Activated CD4-positive, alpha-beta memory T cell treated with anti-CD3 and anti-CD28 coated beads, Interleukin-2, amount 10 ng/mL, durations not matched to agents 7 days and 5 days (primary cell): ENCODE measurements at places on chromosomes 1 and 21. TPM values are rescaled to one million over a fixed set of nuclear protein-coding genes. Genes with fewer than 3 reads are reported as not detected.

- H3K4me1 ChIP-seq = no peaks in the 10 kb centered on the region
- no peak overlapping the region for H3K27ac ChIP-seq
- no peaks in the 10 kb centered on the region for H3K36me3 ChIP-seq
These were observed 5.5 kb downstream of the PCSK9 start for GRCh38 chr1:55044617-55045397.

Gene SMCP
- not detected for total RNA-seq

Gene ADAMTS4
- 1.2 TPM for total RNA-seq

Gene PLA2G5
- total RNA-seq = not detected

Gene MSH4
- 0.25 TPM for total RNA-seq

GRCh38 chr1:179877586-179878265, at the start of gene TOR1AIP2:
TSS of gene TOR1AIP2 (minus strand) at chr1:179877803. CDS start at chr1:179852665, 25,138 bp downstream.
- H3K4me3 ChIP-seq = peak within 1 kb of the TSS; percentile 85
- DNase-seq = peak; percentile 92
- no peaks in the 10 kb centered on the region for H3K27me3 ChIP-seq
- H3K4me1 ChIP-seq = peaks cover 56% of the 10 kb centered on the region

Gene FAM89A
- 6.8 TPM for total RNA-seq

DNA sequence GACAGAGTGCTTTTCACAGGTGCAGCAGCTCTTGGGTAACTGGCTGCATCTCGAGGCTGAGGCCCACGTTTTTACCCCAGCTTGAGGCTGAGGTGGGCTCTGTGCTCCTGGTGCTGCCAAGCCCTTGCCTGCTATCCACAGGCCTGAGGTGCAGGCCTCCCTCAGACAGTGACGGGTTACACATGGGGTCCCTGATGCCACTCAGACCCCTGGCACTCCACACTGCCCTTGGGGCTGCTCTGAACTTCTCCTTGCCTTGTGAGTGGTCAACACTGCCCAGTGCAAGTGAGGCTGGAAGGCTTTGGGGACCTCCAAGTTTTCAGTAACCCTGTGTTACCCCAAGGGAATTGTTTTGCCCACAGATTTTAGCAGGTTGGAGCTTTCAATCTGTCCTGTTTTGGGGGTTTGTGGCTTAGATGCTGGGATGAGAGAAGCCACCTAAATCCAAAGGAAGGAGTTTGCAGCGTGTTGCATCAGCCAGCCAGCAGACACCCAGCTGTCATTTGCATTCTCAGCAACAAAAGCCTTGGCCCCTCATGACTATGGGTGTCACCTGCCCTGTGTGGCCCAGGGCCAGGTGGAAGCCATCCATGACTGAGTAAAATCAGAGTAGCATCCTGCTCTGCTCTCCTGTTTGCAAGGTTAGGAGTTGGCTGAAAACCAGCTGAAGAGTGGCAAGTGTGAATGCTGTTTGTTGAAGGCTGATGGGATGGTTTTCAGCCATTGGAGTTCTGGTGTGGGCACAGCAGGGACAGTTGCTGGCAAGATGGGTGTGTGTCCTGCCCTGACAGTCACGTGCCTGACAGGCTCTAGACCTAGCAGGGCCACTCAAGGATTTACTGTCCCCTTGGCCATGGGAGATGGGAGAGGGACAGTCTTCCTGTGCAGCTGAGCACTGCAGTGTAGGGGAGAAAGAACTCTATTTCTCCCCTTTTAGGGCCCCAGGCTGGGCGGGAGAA, 3.2 kb downstream of the RNF187 start:
- H3K27ac ChIP-seq = peak overlapping the region; percentile 89
- peaks cover 35% of the 10 kb centered on the region for H3K4me1 ChIP-seq
- peak overlapping the region; percentile 46 for H3K4me3 ChIP-seq
- H3K36me3 ChIP-seq = peaks cover 58% of the 10 kb centered on the region

GRCh38 chr1:85360730-85361493, 84.5 kb upstream of the BCL10 start:
- H3K4me3 ChIP-seq = no peak overlapping the region
- H3K27ac ChIP-seq = no peak overlapping the region
- no peaks in the 10 kb centered on the region for H3K36me3 ChIP-seq

DNA sequence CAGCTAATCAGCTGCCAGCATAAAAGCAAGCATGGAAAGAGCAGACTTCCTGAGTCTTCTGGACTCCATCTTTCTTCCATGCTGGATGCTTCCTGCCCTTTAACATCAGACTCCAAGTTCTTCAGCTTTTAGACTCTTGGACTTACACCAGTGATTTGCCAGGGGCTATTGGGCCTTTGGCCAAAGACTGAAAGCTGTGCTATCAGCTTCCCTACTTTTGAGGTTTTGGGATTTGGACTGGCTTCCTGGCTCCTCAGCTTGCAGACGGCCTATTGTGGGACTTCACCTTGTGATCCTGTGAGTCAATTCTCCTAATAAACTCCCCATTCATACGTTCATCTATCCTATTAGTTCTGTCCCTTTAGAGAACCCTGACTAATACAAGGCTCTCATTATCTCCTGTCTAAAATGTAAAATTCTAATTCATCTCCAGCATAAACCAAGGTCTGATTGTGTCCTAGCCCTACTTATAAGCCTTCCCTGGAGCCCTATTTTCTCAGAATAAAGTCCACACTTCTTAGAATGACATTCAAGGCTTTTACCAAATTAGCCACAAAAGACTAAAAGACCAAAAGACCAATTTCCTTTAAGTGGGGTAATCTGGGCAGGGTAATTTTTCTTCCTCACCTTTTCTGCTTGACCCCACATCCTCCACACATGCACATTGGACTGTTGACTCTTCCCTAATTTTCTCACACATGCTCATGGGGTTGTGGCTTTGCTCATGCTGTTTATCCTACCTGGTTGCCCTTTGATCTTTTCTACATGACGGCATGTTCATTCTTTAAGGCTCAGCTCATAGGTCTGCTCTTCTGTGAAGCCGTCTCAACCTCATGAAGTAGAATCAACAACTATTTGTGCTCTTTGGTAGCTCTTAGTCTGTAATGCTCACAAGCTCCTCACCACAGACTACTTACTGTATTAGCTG, 18.1 kb upstream of the ENAH start:
- H3K36me3 ChIP-seq = no peaks in the 10 kb centered on the region
- no peak overlapping the region for H3K27ac ChIP-seq
- H3K27me3 ChIP-seq = peaks cover 18% of the 10 kb centered on the region
- no peak for DNase-seq
- H3K4me3 ChIP-seq = no peak overlapping the region

Gene CCDC190
- not detected for total RNA-seq

Gene PTGFR
- total RNA-seq = not detected

GRCh38 chr1:172185996-172186395, 234.5 kb upstream of the C1orf105 start:
- no peak for DNase-seq
- H3K4me1 ChIP-seq = peaks cover 35% of the 10 kb centered on the region
- no peaks in the 10 kb centered on the region for H3K36me3 ChIP-seq
- no peak overlapping the region for H3K4me3 ChIP-seq
- H3K27ac ChIP-seq = no peak overlapping the region
- no peaks in the 10 kb centered on the region for H3K27me3 ChIP-seq

DNA sequence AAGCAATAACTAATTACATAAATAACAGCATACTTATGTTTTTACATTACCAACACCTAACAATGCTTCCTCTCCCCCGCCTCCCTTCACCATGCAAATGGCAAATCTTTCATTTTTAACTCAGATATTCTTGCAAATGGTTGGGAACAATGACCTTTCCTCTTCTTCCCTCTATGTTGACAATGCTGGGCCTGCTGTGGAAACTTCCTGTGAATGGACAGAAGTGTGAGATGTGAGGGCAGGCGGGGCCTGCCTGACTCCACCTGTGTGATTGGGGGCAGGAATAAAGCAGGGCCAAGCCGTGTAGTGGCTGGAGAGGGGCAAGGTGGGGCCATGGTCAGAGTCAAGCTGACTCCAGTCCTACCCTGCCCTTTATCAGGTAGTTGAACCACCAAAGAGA, 289.6 kb downstream of the RPS6KC1 start:
- peaks cover 6% of the 10 kb centered on the region for H3K27me3 ChIP-seq
- H3K4me3 ChIP-seq = no peak overlapping the region
- H3K36me3 ChIP-seq = no peaks in the 10 kb centered on the region
- H3K4me1 ChIP-seq = no peaks in the 10 kb centered on the region
- H3K27ac ChIP-seq = no peak overlapping the region
- DNase-seq = no peak
